ENCODE measurements at places on chromosomes 6 and 20. TPM values are rescaled to one million over a fixed set of nuclear protein-coding genes. Genes with fewer than 3 reads are reported as not detected.

DNA sequence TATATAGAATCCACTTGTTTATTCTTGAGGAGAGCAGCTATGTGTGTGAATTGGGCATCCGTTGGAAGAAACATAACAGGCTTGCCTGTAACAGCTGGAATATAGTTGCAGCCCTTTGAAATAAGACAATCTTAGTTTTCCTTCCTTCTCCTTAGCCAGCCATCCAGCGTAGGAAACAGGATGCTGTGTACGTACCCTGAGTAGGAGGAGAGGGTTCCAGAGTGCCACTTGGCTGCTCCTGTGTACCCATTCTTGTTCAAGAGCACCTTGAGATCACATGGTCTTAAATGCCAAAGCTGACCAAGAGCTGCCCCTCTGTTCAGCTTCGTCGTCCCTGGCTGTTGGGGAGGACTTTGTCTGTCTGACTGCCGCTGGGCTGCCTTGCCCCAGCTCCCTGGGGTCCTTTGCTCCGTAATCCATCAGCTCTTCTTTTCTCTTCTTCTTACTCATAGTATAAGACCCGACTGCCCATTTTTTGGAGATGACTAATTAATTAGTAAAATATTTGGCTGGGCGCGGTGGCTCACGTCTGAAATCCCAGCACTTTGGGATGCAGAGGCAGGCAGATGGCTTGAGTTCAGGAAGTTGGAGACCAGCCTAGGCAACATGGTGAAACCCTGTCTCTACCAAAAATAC lies 49.0 kb downstream of the RREB1 start:
- no peak for DNase-seq

DNA sequence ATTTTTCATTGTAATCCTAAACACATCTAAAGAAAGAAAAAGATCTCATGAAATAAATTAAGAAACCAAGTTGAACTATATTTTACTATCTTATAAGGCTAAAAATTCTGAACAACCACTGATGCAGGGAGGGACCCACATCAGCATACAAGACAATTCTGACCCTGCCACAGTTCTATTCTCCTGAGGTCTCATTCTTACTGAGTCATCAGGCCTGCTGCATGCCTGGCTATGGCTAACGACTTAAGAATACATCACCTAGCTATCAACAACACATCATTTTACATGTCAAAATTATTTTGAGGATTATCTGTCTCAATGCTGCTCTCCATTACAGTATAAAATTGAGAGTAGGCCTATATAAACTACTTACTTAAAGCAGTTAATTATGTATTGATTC lies 52.9 kb downstream of the FBXL4 start:
- DNase-seq, result no peak

- DNase-seq, result no peak
These were observed 23.8 kb downstream of the ANKS1A start for GRCh38 chr6:34912715-34913464.

GRCh38 chr20:58649288-58650180 lies 1.5 kb upstream of the STX16 start:
- DNase-seq, result no peak

- no peak for DNase-seq
These were observed 34.9 kb downstream of the PTPN1 start for GRCh38 chr20:50545126-50545525.

DNA sequence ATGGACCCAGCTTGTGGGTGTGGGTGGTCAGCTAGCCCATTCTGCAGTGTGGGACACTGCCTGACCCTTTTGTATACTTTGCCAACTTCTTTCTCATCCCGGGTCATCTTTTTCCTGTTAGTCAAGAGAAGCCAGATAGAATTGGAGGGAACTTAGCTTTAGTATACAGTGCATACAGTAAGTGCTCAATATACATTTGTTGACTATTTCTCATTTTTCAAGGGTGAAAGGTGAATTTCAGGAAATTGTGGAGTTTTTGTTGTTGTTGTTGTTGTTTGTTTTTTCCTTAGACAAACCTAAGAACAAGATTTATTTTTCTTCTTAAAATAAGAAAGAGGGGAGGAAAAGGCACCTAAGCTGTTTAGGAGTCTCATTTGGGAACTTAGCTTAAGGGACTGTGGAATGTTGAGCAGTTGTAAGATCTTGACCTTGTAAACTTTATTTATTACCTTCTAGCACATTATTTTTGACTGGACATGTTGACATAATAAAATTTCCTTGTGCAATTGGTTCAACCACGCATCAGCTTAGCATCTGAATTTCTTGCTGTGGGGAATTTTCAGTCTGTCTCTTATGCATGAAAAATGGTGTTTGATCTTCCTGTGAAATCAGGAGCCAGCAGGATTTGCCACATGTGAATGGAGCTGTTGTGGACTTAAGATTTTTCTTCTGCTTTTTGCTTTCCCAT lies 113.6 kb downstream of the ARID1B start:
- no peak for DNase-seq

- DNase-seq, result no peak
These were observed 67.4 kb downstream of the ZBTB2 start for GRCh38 chr6:151323791-151324487.

DNA sequence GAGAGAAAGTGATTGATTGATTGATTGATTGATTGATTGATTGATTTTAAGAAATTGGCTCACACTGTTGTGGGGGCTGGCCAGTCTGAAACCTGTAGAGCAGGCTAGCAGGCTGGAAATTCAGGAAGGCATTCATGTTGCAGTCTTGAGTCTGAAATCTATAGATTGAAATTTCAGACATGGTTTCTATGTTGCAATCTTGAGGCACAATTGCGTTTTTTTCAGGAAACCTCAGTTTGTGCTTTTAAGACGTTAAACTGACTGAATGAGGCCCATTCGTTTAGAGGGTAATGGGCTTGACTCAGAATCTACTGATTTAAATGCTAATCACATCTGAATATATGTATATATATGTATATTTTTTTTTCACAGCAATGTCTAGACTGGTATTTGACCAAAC lies 106.3 kb downstream of the STXBP5 start:
- DNase-seq, result no peak

DNA sequence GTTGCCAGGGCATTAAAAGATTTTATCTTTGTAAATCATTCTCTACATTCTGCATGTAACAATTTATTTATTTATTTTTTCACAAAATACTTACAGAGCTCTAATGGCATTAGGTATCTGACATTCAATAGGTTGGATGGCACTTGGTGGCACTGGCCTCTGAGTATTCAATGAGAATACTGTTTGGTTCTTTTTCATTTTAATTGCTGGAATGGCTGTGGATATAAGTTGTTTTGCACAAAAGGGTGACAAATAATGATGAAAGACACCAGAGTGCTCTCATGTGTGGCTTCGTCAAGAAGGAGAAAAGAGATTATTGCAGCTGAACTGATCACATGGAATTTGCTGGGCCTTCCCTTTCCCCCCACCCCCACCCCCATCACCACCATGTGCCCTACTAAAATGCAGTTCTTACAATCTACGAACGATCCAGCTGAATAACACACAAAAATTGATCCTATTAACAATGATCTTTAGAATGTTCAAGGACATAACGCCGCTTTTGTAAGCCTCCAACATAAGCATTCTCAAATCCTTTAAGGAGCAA lies 195.2 kb upstream of the POU3F2 start:
- no peak for DNase-seq

DNA sequence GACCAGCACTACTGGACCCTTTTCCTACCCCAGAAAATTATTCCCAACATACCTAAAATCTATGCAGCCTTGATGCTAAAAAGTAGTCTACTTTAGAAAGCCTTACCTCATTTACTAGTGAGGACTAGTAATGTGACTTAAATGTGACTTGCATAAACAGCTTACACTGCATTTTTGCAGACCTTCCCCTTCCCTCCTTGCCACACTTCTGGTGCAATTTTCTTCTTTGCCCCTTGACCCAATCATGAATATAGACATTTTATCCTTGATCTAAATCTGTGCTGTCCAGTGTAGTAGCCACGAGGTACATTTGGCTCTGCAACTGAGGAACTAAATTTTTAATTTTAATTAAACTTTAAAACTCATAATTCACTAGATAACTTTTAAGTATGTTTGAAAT lies 7.0 kb upstream of the ZKSCAN8 start:
- no peak for DNase-seq

DNA sequence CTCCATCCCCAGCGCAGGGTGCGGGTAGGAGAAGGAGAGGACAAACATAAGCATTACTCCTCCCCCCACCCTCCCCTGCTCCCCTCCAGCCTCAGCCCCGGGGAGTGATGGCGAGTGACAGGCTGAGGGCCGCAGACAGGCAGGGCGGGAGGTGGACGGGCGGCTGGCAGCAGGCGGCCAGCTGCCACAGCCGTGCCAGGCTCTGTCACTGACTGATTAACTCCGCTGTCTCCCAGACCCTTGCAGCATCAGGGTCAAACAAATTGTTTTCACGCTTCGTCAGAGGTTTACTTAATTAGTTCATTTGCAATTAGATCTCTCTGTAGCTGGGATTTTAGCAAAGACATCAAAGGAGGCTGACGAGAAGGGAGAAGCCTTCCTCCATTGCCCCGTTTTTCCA lies 41.9 kb downstream of the FOXP4 start:
- no peak for DNase-seq

Gene EEF1A2
- 0.34 TPM for total RNA-seq

Gene KHDC1L
- not detected for total RNA-seq

Gene DHX16
- 29.6 TPM for total RNA-seq

All from chondrocyte (in vitro differentiated cells).